ENCODE measurements at places on chromosomes 1 and 21.

GRCh38 chr1:197920414-197921117 is 3.4 kb downstream of the LHX9 start:
- no peak for DNase-seq

DNA sequence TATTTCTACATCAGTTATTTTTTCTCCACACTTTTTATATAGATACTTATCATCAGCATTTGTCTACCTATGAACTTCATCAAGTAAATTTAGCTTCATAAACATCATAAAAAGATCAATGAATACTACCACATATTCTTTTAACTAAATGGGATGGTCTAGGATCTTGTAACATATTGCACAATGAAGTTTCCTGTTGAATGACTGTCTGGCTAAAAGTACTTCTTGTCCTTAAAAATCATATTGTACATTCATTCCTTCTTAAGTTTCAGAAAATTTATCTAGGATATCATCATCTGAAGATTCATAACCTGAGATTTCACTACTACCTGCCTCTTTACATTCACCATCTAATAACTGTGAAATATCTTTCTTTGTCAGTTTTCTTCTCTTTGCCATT is 69.0 kb downstream of the MAGI3 start:
- no peak for DNase-seq

DNA sequence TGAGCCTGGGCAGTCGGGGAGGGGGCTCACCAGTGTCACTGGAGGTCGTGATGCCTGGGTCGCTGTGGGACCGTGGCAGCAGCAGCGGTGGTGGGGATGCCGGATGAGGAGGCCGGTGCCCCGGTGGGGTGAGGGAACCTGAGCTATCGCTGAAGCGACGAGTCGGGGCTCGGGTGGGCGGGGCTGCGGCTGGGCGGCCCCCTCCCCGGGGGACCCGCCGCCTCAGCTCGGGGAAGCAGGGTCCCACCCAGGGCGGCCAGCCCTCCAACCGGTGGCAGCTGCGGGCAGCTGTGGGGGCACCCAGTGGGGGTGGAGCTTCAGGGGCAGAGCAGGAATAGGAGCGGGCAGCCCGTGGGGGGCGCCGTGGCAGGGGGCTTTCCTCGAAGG is 5.0 kb downstream of the ENTREP3 start:
- no peak for DNase-seq

- DNase-seq = no peak
Observed at GRCh38 chr1:67281244-67281643, 26.4 kb upstream of the IL12RB2 start.

GRCh38 chr1:169511316-169512005 is 25.7 kb upstream of the SLC19A2 start:
- no peak for DNase-seq

DNA sequence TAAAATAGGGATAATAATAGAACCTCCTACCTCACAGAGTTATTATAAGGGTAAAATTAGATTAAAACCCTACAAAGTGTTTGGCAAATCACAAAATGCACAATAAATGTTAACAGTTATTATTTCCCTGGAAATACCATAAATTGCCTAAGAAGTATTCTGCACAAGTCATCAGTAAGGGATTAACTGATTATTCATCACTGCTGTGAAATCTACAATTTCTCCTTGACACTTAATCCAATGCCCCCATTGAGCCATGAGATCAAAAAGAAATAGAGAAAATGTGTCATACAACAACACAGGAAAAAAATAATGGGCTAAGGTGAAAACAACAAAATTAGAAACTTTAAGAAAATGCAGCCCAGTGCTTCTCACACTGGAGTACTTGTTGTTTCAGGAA is 6.7 kb upstream of the SEC16B start:
- no peak for DNase-seq

GRCh38 chr1:11761988-11762406 is at the start of gene C1orf167:
C1orf167 (plus strand) TSS chr1:11762193; CDS start chr1:11764401, 2,208 bp downstream.
- DNase-seq = peak; percentile 26

GRCh38 chr1:205435578-205436573 is 14.0 kb upstream of the LEMD1 start:
- no peak for DNase-seq

GRCh38 chr1:226682871-226683814 is 55.9 kb downstream of the ITPKB start:
- no peak for DNase-seq

GRCh38 chr1:65443647-65444046 is 23.2 kb downstream of the LEPR start:
- no peak for DNase-seq

DNA sequence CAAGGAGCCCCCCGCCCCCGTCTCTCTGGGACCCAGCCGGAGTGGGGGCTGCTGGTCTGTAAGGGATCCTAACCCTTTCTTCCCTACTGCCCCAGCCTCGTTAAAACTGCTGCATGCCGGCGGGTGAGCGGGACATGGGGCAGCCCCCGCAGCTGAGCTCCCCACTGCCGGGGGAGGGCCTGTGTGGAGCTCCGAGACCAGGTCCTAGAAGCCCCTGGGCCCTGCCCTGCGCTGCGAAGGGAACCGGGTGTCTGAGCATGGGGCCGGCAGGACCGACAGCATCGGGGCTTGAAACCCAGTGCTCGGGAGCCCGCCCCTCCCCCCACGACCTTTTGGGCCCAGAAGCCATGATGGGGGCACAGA is 9.2 kb upstream of the COL6A1 start:
- no peak for DNase-seq

DNA sequence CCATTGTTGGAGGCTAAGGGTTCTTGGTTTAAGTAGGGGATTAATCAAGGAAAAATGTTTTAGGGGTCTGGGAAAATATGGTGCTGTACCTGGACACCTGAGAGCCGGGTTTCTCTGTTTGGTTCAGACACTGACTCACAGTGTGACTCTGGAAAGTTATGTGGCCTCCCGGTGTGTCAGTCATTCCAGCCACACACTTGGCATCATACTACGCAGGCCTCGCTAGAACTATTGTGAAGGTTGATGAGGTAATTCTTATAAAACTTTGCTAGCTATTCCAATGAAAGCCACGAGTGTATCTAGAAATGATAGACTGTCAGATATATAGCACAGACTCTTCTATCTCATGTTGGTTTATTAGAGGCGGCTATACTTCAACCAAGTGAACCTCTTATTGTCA is 4.8 kb upstream of the CAMSAP2 start:
- DNase-seq = no peak

GRCh38 chr1:56390232-56390867 is 189.0 kb downstream of the PLPP3 start:
- DNase-seq = no peak
